ENCODE measurements at places on chromosomes 7 and 10. TPM values are rescaled to one million over a fixed set of nuclear protein-coding genes. Genes with fewer than 3 reads are reported as not detected.

DNA sequence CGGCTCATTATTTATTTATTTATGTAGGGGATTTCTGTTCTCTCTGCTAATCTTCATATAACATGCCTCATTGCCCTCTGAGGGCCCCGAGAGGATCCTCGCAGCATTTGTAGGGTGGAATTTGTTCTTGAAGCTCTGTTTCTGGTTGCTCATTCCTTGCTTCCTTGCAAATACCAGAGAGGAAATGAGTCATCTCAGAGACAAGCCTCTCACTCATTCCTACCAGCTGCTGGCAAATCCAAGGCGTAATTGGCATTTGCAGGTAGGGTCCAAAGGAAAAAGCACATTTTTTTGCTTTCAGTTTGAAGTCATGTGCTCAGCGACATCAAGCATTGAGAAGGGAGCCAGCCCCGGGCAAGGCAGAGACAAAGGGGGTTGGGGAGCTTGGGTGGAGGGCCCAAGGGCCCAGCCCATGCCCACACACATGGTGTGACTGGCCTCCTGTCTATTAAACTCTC is 501.6 kb downstream of the GALNT17 start:
- DNase-seq: peak; percentile 79

GRCh38 chr7:130353196-130353595 is 8.6 kb downstream of the CPA5 start:
- no peak for DNase-seq

- no peak for DNase-seq
Measured at GRCh38 chr7:641269-641671, 85.2 kb upstream of the DNAAF5 start.

GRCh38 chr10:109418795-109419194 is 504.5 kb downstream of the XPNPEP1 start:
- DNase-seq: no peak

DNA sequence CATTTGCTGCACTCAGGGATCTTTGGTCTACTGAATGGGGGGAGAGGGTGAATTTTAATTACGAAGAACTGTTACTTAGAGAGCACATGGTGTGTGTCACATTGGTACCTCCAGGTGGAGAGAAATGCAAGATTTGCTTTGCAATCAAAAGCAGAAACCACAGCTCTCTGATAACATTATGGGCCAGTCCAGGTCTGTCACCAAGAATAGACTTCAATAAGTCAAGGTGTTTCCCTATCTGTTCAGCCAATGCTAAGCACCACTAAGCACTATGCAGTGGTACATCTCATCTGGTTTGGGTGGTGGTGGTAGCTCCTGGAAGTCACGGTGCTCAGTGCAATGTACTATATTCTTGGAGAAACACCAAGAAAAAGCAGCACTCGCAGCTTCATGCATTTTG is 119.6 kb upstream of the AFAP1L2 start:
- DNase-seq: no peak

GRCh38 chr7:30932562-30932961 is 20.9 kb downstream of the AQP1 start:
- DNase-seq: no peak

DNA sequence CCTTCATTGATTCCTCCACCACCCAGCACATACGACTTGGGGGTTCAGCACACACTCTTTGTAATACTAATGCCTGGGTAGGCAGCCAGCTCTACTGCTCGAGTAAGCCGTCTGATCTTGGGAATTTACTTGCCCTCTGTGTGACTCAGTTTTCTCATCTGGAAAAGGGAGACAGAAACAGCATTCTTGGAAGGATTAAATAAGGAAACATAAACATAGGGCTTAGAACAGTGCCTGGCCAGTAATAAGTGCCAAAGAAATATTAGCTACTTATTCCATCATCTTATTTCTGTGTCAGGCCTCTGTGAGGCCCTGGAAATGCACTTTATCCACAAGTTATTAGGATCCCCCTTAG is 130.1 kb downstream of the TNS3 start:
- no peak for DNase-seq

IFIT5 gene
- 1.5 TPM for total RNA-seq

GRCh38 chr7:143416565-143417149 is 8.0 kb upstream of the EPHA1 start:
- no peak for DNase-seq

TMEM168 gene
- total RNA-seq: 16.5 TPM

- DNase-seq: peak; percentile 56
Measured at GRCh38 chr10:110680273-110681020, 36.3 kb downstream of the RBM20 start.

DNA sequence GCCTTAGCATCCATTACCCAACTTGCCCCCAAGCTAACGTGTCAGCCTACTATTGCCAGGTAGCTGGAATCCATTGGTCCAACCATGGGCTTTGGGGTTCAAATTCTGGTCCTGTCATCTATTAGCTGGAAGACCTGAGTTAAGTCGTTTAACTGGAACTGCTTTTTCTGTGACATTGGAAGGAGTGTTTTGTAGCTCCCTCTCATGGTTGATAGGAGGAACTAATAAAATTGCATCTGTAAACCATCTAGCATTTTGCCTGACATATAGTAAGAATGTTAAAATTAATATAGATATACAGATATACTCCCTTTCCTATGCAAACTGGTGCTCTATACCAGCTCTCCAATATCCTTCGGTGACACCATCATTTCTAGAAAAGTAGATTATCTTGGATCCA is 23.8 kb upstream of the SLF2 start:
- peak; percentile 41 for DNase-seq

GPR22 gene
- not detected for total RNA-seq

LIPN gene
- not detected for total RNA-seq

DNA sequence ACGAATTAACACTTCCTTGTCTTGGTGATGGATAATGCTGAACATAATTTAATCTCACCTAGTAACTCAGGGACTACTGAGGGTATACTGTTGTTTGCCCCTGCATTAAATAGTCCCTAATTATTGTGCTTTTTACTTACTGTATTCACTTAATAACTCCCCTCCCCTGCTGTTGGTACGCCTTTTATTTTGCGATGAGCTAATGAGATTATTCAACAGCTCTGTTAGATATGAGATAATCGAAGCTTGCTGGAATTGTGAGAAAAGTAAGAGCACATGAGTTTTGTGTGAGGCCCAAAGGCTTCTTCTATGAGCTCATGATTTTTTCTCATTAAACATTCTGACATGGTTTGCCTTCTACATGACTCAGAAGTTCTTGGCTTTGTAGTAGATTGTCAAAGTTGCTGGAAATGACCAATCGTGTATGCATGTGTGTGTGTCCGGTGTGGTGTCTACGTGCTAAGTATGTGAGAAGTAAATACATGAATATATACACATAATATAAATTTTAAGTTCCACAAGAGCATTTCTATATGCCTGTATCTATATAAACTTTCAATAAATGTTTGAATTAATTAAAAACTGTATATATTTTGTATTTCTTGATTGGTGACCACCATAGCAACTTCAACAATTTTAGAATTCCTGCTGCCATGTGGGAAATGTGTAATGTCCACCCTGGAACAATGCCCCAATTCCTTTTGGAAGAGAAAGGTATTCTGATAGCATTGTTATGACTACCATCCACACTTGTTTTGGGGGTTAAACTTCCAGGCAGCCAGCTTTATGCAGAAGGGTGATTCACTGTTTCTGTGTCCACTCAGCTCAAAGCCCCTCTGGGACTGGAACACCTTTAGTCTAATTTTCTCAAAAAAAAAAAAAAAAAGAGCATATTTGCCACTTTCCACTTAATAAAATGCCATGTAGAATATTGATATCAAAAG is 106.2 kb downstream of the SAMD9 start:
- DNase-seq: no peak

SPRN gene
- total RNA-seq: 0.24 TPM

GRCh38 chr10:76733441-76733936 is 904.1 kb downstream of the KCNMA1 start:
- no peak for DNase-seq

DNA sequence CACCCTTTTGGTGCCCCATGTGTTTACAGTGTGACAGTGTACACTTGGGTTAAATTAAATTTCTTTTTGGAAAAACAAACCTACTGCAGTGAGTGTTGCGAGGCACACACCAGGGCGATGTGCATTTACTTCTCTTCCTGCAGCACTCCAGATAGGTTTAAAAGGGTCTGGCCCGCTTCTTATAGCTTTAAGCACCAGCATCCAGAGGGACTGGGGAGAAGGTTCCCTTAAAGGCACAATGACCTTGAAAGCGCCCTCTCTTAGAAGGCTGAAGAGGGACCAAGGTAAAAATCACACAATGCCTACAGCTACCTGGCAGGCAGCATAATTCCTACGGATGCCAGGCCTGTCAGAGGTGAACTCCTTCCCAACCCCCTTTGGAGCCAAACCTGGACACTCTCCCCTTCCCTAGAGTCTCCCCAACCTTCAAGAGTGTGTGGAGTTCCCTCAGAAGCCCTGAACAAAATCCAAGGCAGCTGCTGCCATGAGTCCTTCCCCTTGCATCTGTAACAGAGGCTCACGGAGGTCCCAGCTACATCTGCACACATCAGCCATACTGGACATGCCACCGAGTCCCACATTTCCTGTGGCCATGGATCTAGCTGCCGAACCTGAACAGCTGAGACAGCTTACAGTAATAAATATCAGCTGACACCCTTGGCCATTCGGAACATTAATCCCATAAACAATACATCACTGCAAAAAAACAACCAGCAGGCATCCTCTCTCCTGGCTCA is 33.2 kb downstream of the TRIM8 start:
- DNase-seq: no peak

OR2A42 gene
- not detected for total RNA-seq

GRCh38 chr7:41104631-41105030 is 598.3 kb downstream of the INHBA start:
- DNase-seq: no peak

GRCh38 chr7:34034728-34035127 is 129.4 kb downstream of the BMPER start:
- no peak for DNase-seq

CALML3 gene
- total RNA-seq: not detected

DNA sequence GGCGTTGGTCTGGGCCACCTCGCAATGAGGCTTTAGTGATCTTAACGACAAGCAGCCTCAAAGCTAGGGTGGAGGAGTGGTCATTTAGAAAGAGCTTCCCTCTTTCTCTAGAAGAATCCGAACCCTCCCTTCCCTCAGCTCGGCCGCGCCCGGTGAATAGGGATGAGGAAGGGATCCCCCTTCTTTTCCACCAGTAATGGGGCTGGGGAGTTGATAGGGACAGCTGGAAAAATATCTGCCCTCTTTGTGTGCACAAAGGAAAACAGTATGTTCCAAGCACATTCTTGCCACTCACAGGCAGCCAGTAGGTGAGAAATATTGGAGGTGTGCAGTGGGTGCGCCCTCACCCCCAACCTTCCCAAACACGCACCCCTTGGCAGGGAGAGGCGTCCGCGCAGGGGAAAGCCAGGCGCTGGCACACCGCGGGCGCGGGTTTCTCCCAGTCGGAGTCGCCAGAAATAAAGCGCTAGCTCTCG is 6.5 kb downstream of the DLX5 start:
- DNase-seq: peak; percentile 54

DNA sequence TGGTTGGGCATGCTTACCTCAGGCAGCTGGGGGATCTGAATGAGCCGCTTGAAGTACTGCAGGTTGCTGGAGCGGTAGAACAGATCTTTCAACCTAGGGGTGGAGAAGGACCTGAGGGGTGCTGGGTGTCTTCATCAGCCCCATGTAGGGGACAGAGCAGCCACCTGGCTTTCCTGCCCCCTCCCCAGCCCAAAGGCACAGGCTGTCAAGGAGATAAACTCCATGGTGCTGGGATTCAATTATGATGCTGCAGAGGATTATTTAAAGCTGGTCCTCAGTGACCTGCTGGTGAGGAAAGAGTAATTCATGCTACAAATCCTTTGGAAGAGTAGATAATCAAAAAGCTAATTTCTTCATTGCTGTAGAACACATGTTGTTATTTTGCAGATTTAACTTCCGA is 71.1 kb downstream of the SPDYE5 start:
- DNase-seq: no peak

GRCh38 chr10:26887611-26888215 is 27.0 kb upstream of the ABI1 start:
- DNase-seq: no peak

DNA sequence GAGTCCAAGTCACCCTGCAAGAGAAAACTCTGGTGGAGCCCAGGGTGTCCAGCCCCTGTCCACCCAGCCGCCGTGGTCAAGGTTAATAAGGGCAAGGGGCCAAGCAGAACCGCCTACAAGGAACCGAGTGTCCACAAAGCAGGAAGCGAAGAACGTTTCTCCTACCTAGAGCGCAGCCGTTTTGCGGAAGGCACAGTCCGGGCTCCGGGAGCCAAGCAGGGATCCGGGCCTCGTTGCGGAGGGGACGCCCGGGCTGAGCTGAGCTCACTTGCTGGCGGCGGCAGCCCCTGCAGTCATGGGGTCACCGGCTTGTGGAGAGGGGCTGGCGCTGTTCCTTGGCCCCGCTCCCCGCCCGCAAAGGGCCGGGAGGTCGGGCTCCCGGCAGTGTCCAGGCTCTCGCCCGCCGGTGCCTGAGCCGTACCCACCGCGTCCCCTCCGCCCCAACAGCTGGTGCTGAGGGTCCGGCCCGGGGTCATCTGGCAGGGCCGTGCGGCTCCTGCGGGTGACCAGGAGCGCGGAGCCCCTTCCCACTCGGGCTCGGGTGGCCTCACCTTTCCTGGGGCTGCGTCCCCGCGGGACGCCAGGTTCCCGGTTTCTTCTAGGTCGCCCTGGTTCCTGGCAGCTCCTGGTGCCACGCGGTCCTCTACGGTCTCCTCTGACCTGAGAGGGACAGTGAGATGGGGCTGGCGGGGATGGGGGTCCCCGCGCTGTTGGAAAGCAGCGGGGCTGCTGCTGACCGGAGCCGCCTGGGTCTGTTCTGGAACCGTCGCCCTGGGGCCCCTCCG is 14.0 kb upstream of the ZNF273 start:
- DNase-seq: peak; percentile 57

DNA sequence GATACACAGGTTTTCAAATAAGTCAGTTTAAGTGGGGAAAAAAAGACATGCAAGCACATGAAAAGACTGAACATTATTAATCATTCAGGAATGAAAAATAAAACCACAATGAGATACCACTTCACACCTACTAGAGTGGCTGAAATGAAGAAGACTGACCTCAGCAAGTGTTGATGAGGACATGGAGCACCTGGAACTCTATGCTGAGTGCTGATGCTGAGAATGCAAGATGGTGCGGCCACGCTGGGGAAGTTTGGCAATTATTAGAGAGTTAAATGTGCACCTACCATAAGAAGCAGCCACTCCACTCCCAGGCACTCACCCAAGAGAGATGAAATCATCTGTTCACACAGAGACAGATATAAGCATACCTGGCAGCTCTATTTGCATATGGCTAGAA is 32.9 kb upstream of the ELFN1 start:
- DNase-seq: no peak

All from endodermal cell (in vitro differentiated cells).